Stomach (tissue), 19 donors: ENCODE measurements at places on chromosomes 2 and 18. TPM values are rescaled to one million over a fixed set of nuclear protein-coding genes. Genes with fewer than 3 reads are reported as not detected.

GRCh38 chr2:218273908-218274249 is 3.6 kb downstream of the PNKD start:
- peaks cover 54% of the 10 kb centered on the region for H3K36me3 ChIP-seq
- H3K27me3 ChIP-seq = no peaks in the 10 kb centered on the region
- DNase-seq = no peak
- no peak overlapping the region for H3K4me3 ChIP-seq
- peak overlapping the region; percentile 85 for H3K27ac ChIP-seq
- H3K4me1 ChIP-seq = peaks cover 66% of the 10 kb centered on the region

SPIRE1 gene
- 5.8 TPM for total RNA-seq

VIL1 gene
- not detected for total RNA-seq

SP100 gene
- 11.0 TPM for total RNA-seq
